ENCODE measurements at places on chromosomes 3 and 15.
A peak's percentile ranks its signal among the peaks of the same experiment; 100 is the strongest.

- no peak for DNase-seq
Measured at GRCh38 chr3:127734181-127734720, 61.5 kb downstream of the ABTB1 start.

GRCh38 chr3:121231872-121232271 is 313.9 kb downstream of the POLQ start:
- DNase-seq, result no peak

DNA sequence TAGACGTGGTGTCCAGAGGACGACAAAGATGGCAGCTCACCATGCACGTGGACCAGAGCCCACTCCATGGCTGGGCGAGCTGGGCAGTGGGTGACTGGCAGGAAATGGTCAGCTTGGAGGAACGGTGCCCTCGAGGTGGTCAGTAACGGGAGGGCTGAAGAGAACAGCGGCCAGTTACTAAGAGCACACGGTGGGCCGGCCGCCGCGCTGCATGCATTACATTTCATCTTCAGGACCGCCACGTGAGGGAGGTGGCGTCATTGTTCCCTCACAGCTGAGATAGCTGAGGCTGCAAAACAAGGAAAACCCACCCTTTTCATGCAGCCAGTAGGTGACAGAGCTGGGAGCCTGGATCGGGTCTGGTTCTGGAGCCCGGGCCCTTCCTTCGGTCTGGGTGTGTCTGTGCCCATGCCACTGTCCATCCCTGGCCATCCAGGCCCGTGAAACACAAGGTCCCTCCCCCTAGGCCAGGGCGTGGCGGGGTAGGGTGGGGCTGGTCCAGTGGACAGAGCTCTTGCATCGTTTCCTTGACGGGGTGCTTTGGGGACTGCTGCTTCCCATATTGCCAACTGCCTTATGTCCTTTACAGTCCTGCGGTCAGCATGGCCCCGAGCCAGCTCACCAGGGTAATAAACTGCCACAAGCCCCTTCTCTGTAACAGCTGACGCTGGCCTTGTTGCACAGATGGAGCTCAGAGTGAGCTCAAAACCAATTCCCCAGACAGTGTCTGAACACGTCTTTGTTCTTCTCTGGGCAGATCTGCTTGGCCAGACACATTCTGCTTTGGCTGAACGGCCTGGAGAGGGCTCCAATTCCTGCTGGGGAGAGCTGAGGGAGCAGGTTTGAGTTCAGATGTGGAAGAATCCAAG is 51.8 kb downstream of the RGMA start:
- peak; percentile 75 for DNase-seq

DNA sequence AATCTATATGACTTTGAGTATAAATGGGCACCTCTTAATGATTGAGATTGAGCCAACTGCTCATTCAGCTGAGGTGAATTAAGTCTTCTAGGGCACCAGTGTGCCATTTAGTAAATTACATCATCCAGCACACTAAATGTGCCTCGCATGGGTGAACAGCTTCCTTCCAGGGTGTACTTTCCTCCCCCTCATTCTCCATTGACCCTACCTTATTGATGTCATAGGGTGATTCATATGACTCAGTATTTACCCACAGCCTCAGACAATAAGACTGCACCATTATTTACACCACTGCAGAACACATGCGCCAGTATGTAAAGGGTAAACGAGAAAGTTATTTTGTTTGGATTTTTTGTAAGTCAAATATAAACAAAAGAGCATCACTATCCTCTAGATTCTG is 185.2 kb upstream of the ARL6 start:
- no peak for DNase-seq

- no peak for DNase-seq
Measured at GRCh38 chr3:51977446-51978142, 2.7 kb downstream of the ABHD14A start.

- no peak for DNase-seq
Measured at GRCh38 chr3:28940530-28940929, 340.3 kb upstream of the RBMS3 start.

DNA sequence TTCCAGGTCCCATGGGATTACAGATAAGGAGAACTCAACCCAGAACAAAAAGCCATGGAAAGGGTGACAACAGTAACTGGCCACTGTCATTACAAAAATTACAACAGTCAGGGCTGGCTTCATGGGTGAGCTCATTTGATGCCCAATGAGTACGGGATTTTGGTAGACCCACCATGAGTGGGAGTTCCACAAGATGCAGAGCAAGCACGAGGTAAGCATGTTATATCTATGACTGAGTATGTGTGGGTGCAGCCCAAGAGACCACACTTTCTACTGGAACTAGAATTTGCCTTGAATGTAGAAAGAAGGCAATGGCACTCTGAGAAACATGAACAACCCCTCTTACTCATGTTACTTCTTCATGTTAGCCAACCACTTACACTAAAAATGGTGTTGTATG is 83.3 kb downstream of the IGF2BP2 start:
- DNase-seq, result no peak

DNA sequence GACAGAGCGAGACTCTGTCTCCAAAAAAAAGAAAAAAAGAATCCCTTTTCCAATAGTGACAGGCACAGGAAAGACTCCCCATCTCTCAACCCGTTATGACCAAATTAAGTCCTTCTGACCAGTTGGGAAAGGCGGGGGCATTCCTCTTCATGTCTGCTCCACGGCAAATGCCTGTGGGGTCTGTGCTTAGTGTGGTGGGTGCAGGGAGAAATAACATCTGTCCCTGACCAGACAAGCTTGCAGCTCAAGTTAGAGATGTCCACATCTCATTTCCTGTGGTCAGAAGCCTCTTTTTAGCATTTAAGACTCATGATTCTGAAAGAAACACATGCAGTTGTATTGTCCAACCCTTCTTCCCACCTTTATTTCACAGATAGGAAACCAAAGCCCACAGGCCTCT is 16.2 kb downstream of the PLA1A start:
- no peak for DNase-seq

- no peak for DNase-seq
Measured at GRCh38 chr15:84885801-84886200, 1.3 kb downstream of the SLC28A1 start.

DNA sequence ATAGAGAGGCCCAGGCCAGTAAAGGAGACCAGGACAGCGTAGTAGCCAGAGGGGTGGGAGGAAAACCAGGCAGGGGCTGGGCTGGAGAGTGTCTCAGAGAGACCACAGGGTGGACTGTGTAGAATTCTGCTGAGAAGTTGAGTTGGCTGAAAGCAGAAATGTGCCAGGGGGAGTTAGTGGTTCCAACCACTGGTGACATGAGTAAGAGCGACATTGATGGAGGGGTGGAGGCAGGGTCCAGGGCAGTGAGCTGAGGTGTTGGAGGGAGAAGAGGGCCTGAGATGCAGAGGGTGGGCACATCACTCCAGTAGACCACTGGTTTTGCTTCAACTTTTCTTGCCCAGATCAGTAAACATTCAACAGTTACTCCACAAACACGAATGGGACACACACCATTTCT is 106.5 kb downstream of the ASB7 start:
- no peak for DNase-seq

GRCh38 chr15:51755790-51756189 is 4.4 kb downstream of the TMOD2 start:
- no peak for DNase-seq

- no peak for DNase-seq
Measured at GRCh38 chr15:68208636-68209240, 3.6 kb upstream of the CALML4 start.

- DNase-seq, result peak; percentile 74
Measured at GRCh38 chr3:10164546-10165393, at the start of gene IRAK2. Gene IRAK2 (plus strand): TSS chr3:10164919. CDS start chr3:10164955, 36 bp downstream.

DNA sequence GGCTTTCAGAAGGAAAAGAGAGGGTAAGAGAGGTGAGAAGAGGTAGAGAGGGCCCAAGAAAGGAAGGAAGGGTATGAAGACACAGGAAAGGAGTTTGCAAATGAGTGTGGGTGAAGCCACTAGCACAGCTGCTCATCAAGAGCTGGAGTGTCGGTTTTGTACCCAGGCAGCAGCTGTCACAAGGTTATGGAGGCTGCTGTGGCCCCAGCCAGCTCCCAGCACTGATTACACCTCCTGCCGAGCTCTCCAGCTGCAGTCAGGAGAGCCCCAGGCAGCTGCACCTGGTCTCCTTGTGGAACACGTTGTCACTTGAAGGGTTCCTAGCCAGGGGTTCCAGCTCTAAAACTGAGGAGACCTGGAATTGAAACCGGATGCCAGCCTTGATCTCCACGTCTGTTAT is 60.4 kb upstream of the CHD2 start:
- no peak for DNase-seq

DNA sequence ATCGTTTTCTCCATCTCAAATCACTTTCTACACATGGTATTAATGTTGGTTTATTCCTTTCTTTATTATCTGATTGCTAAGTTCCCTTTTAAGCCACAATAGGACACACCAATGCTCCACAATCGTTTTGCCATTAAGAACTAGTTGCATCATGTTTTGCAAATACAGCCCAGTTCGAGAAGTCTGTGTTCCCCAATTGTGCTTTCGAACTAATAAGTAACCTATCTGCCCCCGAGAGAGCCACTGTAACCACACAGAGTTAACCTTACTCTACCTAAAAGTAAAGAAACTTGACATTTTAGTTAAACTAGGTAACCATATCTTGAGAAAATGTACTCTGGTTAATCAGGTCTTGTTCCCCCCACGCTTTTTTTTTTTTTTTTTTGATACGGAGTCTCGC is 39.1 kb downstream of the MAGI1 start:
- DNase-seq, result no peak

GRCh38 chr3:50442945-50443579 is 60.4 kb downstream of the CACNA2D2 start:
- peak; percentile 40 for DNase-seq

GRCh38 chr3:150324245-150324644 is 83.9 kb upstream of the TSC22D2 start:
- no peak for DNase-seq

DNA sequence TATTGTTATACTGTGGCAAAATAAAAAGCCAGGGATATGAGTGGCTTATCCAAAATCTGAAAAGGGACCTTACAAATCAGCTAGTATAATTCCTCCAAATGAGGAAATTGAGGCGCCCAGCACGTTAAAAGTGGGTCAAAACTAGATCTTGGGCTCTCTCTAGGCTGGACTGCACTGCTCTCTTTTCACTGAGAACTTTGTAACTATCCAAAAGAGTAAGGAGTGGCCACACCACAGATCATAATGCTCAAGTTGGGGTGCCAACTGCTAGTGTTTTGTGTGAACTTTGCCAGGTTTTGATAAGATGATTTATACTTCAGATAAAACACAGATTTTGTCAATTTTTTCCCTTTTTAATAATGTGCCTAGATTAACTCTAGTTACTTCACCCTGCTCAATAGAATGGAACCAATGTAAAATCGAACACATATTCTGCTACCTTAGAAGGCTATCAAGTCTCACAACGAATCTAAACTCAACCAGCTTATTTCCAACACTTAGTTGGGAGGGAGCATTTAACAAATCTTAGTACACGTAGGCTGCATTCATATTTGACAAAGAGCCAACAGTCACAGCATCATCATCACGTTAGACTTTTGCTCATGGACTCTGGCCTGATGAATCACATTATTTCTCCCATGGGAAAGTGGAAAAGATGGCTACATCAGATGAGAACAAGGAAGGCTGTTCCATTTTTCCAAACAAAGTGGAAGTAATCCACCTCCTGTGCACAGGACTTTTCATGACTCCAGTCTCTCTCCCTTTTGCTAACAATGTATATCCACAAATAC is 64.4 kb downstream of the ABI3BP start:
- DNase-seq, result no peak

- DNase-seq, result no peak
Measured at GRCh38 chr15:38750786-38751185, 186.2 kb upstream of the RASGRP1 start.

DNA sequence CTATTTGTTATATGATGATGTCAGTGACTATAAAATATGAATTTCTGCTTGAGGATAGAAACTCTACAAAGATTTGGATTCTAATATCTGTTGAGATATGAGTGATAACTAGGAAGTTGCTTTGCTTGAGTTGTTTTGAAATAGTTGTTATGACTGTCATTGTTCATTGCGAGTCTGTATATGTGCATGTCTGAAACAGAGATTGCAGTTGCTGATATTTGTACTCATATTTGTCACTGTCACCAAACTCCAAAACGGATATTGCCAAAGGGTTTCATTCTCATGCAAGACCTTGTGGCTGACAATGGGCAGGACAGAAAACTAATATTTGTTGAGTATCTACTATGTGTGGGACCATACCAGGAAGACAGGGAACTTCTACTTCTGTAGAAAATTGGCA is 240.2 kb downstream of the CD47 start:
- DNase-seq, result no peak

- DNase-seq, result no peak
Measured at GRCh38 chr3:183158551-183159006, 4.0 kb downstream of the LAMP3 start.

DNA sequence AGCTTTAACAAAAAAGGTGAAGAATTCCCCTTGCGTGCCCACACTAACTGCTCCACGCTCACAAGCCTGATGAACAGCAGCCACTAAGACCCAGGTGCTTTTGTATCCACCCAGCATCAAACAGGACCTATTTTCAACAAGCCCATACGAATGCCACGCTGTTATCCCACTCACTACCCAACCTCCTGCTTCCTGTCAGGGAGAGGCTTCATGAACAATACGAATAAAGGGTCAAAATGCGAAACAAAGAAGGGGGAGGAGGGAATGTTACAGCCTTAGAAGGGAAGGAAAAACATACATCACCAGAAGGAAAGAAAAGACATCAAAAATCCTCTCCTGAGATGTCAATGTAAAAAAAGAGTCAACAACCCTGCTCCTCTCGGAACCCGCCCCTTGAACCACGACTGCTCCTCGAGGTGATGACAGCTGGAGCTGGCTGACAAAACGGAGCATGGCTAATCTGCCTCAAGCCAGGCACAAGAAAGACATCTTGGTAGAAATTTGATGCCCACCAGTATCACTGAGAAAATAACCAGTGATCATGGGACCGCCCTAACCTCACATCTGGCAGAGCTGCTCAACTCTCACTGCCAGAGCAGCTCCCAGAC is 9.7 kb downstream of the ERC2 start:
- no peak for DNase-seq

GRCh38 chr3:85939074-85939482 is 980.3 kb downstream of the CADM2 start:
- DNase-seq, result no peak

DNA sequence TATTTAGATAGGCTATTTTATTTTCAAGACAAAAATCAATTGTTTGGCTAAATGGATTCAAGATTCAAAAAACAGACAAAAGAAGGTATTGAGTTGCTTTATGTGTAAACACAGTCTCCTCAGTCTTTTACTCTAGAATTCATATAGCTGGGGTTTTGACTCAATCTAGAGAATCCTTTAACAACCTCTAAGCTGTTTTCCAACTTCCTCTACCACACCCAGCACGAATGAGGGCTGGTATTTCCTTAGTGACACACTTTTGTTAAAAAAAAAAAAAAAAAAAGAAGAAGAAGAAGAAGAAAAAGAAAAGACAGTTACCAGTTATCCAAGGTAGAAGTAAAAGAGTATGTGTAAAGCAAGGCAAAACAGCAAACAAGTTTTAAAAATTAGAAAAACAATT is 732.8 kb upstream of the GOLIM4 start:
- no peak for DNase-seq

- DNase-seq, result no peak
Measured at GRCh38 chr15:80265021-80265420, 13.0 kb upstream of the CTXND1 start.
